ENCODE measurements at places on chromosomes 13 and 19. TPM values are rescaled to one million over a fixed set of nuclear protein-coding genes. Genes with fewer than 3 reads are reported as not detected.
A peak's percentile ranks its signal among the peaks of the same experiment; 100 is the strongest.

ERICH6B gene
- not detected for total RNA-seq

- DNase-seq: no peak
- H3K36me3 ChIP-seq: no peaks in the 10 kb centered on the region
- H3K27ac ChIP-seq: no peak overlapping the region
- H3K27me3 ChIP-seq: no peaks in the 10 kb centered on the region
Observed at GRCh38 chr13:109719962-109720646, 66.3 kb downstream of the IRS2 start.

DNA sequence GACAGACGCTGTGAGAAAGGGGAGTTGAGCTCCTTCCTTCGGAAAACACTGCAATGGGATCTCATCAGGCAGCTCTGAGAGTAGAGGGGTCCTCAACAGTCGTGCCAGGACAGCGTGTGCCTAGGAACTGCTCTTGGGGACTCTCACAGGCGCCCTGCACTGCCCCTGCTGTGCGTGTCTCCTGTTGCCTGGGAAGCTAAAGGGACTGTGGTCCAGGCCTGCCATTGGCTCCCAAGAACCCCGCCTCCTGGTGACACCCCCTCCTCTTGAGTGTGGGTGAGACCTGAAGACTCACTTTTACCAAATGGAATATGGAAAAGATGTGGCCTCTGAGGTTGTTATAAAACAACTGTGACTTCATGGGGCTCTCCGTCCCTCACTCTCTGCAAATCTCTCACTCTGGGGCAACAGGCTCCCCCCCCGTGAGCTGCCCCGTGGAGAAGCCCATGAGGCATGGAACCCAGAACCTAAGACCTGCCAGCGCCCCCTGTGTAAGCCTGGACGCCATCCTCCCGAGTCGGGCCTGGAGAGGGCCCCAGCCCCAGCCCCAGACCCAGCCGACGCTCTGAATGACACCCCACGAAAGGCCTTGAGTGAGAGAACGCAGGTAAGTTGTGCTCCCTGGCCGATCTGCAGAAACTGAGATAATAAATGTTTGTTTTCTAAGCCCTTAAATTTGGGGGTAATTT, 302.7 kb downstream of the FGF9 start:
- H3K4me1 ChIP-seq: no peaks in the 10 kb centered on the region
- H3K36me3 ChIP-seq: no peaks in the 10 kb centered on the region
- DNase-seq: no peak
- H3K27me3 ChIP-seq: no peaks in the 10 kb centered on the region
- H3K4me3 ChIP-seq: no peak overlapping the region
- no peak overlapping the region for H3K27ac ChIP-seq

DNA sequence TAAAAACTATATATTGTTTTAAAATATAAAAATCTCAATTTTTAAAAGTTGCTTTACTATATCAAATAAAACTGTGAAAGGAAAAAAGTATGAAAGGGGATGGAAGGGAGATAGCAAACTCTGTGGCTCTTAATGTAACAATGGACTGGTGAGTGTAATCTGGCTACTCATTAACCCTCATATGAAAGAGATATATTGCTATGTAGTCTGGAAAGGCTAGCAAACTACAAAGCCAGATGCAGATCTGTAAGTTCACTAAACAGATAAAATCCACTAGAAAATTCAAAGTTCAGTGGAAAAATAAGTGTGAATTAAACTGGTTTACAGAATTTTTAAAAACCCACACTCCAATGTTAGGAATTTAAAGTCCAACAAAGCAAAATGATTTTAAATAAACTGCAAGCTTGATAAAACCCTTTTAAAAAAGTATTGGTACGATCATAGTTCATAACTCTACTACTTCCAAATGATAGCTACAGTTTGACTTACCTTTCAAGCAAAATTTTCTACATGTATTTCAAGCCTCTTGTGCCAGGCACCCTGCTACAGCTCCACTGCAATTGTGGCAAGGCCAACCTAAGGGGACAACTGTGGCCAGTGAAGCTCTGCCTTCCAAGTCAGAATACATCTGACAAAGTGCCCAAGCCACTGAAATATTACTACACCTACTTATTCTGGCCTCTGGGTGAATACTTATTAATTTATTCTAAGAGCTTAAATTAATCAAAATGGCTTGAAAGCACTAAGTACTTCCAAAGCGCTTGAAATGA, 647 bp upstream of the ELF1 start:
- no peaks in the 10 kb centered on the region for H3K36me3 ChIP-seq
- H3K27ac ChIP-seq: peak overlapping the region; percentile 97
- peak overlapping the region; percentile 24 for H3K4me3 ChIP-seq
- no peak for DNase-seq

DNA sequence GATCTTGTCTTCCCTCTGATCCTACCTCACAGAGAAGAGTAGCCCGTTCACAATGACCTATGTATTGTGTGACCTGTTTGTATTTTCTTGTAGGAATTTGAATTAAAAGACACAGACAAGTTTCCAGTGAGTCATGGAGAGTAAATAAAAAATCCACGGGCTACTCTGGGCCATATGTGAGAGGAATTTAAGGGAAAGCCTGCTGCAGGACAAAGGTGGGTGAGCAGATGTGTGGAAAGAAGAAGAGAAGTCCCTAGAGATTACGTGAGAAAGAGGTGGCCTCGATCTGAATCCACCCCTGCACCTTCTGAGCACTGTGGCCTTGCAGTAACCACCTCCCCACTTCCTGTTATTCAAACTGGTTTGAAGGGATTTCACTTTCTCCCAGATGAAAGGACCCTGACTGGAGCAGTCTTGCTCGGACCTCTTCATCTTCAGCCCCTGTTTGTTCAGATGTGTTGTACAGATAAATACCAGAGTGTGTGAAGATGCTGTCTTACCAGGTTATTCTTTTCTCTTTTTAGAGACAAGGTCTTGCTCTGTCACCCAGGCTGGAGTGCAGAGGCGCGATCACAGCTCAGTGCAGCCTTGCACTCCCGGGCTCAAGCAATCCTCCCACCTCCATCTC, 205.4 kb downstream of the PDS5B start:
- no peak overlapping the region for H3K27ac ChIP-seq
- peaks cover 3% of the 10 kb centered on the region for H3K36me3 ChIP-seq
- no peaks in the 10 kb centered on the region for H3K27me3 ChIP-seq
- peaks cover 15% of the 10 kb centered on the region for H3K4me1 ChIP-seq
- no peak overlapping the region for H3K4me3 ChIP-seq
- DNase-seq: no peak

Data from type B pancreatic cell (in vitro differentiated cells).